ENCODE measurements at places on chromosomes 6 and 20.

- DNase-seq, result no peak
Observed at GRCh38 chr6:147942363-147942762, 400.3 kb upstream of the SASH1 start.

- no peak for DNase-seq
Observed at GRCh38 chr6:7732228-7732627, 6.3 kb downstream of the BMP6 start.

DNA sequence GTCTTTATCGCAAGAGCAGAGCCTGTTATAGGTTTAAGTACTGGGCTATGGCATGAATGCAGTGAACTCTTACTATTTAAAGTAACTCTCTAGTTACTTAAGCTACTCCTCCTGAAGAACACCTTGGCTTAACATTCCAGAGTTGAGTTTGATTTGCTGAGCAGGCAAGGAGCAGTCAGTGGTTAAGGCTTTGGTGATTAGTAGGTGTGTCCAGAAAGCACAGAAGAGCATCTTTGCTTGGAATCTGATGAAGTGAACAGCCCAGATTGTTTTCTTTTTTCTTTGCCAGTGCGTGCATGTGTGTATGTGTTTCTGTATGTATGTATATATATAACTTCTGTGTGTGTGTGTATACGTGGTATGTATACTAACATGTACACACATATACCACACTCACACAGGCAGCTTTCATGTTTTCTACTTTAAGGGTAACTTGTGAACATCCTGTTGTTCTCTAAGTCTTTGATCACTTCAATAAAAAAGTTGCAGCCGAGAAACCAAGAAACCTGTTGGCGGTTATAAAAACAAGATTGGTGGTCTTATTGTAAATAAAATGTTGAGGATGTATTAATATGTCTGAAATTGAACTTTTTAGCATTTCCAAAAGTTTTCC lies 56.2 kb upstream of the TULP4 start:
- DNase-seq, result no peak

DNA sequence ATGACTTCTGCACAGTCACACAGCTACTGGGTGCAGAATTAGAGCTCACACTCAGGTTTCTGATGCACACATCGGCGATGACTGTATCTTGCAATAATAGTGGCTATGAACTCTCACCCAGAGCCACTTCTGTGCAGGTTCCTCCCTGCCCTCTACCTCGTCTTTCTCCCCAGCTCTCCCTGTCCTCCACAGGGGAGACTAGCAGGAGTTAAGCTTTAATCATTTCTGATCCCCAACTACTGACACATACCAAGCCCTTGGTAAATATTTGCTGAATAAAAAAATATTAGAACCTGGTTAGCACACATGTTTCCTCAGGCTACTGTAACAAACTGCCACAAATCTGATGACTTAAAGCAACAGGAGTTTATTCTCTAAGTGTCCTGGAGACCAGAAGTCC lies 222.7 kb upstream of the FOXA2 start:
- no peak for DNase-seq

GRCh38 chr6:168272415-168273325 lies 46.9 kb downstream of the DACT2 start:
- no peak for DNase-seq

GRCh38 chr6:2447931-2448330 lies 202.5 kb upstream of the GMDS start:
- DNase-seq, result no peak

- peak; percentile 49 for DNase-seq
Observed at GRCh38 chr6:78909391-78909790, 42.0 kb downstream of the IRAK1BP1 start.

DNA sequence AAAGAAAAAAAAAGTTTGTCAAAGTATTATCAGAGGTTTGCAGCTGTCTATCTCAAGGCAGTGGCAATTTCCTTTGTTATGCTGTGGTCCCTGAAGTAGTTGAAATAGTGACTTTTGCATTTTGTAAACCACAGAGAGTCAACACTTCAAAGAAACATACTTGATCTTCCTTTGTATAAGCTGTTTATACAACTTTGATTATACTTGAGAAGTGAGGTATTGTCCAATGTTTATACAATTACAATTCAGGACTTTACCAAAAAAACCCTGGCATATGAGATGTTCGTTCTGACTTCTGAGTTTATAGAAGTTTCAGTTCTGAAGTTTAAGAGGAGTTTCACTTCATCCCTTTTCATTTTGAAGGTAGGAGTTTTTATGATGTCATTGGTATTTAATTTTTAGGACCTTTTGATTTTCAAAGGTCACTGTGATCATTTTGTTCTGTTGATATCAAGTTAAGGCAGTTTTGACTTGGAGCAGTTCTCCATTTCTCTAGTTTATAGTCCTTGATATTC lies 4.0 kb downstream of the STK4 start:
- DNase-seq, result no peak

GRCh38 chr20:3994125-3994524 lies 21.2 kb downstream of the RNF24 start:
- DNase-seq, result no peak

- DNase-seq, result no peak
Observed at GRCh38 chr6:15730442-15730841, 67.6 kb upstream of the DTNBP1 start.

DNA sequence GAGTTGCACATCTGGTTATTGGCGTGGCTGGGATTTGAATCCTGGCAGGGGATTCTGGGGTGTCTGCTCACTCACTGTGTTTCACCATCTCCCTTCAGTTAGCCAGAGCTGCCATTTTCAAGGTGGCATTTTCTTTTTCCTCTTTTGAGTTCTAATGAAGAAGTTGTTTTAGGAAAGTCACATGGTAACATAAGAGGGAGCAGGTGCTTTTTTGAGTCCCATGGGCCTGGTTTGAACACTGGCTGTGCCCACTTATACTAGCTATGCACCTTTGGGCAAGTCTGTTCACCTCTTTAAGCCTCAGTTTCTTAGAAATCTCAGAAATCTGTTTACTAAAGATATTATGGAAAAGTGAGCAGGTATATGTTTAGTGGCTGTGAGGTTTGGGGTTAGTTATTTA lies 39.6 kb downstream of the ANKS1A start:
- DNase-seq, result no peak

GRCh38 chr20:25541676-25542075 lies 43.7 kb downstream of the NINL start:
- peak; percentile 44 for DNase-seq

DNA sequence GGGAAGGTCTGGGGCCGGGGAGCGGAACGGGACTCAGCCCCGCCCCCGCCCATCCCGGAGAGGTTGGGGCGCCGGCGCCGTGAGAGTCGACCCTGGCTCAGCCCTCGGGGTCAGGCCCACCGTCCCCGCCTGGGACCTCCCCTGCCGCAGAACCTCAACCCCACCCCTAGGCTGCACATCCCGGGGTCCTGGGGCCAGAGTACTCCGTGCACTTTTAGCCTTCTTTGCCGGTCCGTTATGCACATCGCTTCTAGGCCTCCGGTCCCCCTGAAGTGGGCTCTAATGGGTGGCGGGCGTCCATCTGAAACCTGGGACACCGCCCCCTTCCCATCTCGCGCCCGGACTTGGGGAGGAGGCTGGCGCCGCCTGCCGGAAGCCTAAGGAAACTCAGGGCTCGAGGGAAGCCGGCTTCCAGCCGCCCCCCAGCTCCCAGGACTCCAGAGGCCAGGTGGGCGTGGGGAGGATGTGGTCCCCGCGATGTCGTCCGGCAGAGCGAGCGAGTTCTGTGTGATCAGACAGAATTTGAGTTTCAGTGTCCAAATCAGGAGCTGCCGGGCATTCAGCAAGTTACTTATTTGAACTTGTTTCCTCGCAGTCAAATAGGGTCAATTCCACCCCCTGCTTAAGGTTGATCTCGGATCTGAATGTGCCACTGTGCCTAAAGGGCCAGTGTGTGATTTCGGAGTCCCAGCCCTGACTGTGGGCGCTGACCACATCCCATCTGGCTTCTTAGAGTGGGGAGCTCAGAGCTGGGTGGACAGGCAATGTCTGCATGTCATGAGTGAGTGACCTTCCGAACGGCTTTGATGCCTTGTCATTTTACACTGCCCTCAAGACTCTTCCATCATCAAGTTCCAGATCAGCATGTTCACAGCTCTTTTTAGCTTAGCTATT lies 47.6 kb downstream of the CPXM1 start:
- DNase-seq, result peak; percentile 44

DNA sequence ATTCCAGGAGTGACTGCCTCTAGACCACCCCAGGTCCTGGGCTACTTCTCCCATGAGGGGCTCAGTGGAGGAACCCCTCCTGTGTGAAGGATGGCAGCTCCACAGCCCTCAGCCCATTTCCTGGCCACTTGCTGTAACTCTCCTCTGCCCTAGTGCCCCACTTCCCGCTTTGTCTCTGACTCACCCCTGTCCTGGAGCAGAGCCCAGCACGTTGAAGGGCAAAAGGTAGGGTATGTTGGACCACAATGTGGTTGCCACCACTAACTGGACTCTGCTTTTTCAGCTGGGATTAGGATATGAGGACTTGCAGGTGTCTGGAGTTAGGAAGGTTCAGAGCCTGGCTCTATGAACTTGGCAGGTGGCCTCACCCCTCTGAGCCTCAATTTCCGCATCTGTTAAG lies 2.4 kb downstream of the MYBL2 start:
- DNase-seq, result peak; percentile 82

GRCh38 chr6:157316871-157317814 lies 6.2 kb downstream of the TMEM242 start:
- DNase-seq, result peak; percentile 95

DNA sequence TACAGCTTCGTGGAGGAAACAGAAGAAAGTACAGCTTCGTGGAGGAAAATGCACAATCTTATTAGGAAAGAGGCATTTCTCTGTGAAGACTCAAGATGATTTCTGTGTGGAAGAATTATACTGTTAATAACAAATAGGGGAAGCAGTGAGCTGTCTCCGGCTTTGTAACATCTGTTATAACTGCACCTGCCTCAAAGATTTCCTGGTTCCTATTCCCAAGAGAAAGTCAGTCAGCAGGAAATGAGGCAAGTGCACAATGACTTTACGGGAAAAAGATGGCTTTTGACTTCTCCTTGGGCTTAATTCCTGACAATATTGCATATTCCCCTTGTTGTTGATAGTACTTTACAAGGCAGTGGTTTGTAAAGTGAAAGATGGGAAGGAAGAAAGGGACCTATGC lies 538.5 kb downstream of the BMP2 start:
- DNase-seq, result no peak

DNA sequence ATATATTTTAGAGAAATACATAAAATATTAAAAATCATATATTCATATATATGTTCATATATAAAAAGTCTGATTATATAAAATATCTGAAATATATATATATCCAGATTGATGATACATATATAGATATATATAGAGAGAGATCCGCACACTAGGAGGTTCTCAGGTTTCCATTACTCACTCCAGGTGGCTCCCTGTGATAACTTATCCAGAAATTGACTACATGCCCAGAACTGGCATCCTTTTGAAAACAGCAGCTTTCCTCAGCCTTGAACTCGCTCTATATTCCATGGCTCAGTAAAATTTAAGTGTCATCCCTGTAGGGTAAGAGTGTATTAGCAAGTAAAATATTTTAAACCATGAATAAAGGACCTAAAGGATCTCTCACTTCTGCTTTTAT lies 206.8 kb downstream of the TINAG start:
- peak; percentile 45 for DNase-seq

DNA sequence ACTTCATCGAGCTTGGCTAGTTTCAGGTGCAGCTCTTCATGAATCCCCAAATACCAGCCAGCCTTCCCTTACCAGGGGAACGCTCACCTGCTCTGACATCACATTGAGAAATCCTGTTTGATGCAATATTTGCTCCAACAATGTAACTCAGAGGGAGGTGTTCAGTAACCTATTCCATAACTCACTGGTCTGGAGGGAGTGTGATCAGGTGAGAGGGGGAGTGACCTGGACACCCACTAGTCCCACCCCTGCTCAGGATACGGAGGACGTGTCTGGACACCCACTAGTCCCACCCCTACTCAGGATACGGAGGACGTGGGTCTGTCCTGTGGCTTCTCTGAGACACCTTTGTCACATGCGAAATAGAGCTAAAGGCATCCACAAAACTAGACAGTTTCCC lies 70.3 kb downstream of the HUS1B start:
- peak; percentile 33 for DNase-seq

DNA sequence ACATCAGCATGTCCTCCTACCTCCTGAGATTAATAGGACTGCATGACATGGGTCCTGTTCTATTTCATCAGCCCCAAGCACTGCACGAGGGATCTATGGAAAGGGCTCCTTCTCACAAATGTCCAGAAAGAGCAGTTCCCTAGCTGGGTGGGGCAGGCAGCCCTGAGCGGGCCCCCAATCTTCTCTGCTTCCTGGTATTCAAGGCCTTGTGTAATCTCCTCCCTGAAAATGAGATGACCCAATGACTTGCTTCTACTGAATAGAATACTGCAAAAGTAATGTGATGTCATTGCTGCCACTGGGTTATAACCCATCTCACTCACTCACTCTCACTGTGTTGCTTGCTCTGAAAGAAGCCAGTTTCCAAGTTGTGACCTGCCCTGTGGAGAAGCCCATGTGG lies 126.4 kb downstream of the OPRM1 start:
- DNase-seq, result no peak

GRCh38 chr6:52588087-52588709 lies 11.3 kb upstream of the TRAM2 start:
- no peak for DNase-seq

- no peak for DNase-seq
Observed at GRCh38 chr20:54188132-54188849, 14.5 kb upstream of the CYP24A1 start.

DNA sequence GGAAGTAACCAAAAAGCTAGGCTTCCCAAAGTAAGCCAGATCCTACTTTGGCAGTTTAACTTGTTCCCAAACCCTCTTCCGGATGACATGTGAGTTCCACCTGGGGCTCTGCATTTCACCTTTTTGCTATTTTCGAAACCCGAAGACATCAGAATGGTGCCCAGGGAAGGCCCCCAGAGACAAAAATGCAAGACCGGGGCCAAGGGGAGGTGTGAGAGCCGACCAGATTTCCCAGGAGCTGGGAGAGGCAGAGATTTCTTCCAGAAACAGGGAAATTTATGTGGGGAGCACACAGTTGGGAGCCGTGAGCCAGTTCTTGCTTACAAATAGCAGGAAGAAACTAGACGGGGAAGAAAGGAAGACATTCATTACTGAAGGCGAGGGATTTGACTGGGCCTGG lies 209.7 kb downstream of the ZNF217 start:
- no peak for DNase-seq

DNA sequence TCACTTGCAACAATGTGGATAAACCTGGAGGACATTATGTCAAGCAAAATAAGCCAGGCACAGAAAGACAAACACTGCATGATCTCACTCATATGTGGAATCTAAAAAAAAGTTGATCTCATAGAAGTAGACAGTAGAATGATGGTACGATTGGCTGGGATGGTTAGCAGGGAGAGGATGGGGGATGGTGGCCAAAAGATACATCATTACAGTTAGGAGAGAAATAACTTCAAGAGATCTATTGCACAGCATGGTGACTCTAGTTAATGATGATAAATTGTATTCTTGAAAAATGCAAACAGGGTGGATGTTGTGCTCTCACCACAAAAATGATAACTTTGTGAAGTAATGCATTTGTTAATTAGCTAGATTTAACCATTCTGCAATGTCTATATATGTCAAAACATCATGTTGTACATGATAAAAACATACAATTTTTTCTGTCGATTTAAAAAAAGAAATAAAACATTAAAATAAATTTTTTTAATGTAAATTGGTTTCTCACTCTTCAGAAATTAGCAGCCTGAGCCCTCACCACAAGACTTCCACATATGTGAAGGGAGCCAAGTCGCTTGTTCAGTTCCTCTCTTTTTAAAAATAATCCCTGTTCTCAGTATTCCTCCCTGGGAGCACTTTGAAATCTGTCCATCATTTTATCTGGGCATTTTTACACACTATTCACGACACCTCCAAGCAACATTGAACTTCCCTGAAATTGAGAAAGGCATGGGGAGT lies 34.2 kb downstream of the PTPRT start:
- DNase-seq, result no peak

GRCh38 chr20:40741507-40742106 lies 52.6 kb upstream of the MAFB start:
- peak; percentile 69 for DNase-seq

Measured in MCF 10A (cell line).